Heart right ventricle (tissue), 16 donors: ENCODE measurements at places on chromosomes 7 and 10. TPM values are rescaled to one million over a fixed set of nuclear protein-coding genes. Genes with fewer than 3 reads are reported as not detected.

Gene DGKB
- polyA plus RNA-seq = under 0.01 TPM

DNA sequence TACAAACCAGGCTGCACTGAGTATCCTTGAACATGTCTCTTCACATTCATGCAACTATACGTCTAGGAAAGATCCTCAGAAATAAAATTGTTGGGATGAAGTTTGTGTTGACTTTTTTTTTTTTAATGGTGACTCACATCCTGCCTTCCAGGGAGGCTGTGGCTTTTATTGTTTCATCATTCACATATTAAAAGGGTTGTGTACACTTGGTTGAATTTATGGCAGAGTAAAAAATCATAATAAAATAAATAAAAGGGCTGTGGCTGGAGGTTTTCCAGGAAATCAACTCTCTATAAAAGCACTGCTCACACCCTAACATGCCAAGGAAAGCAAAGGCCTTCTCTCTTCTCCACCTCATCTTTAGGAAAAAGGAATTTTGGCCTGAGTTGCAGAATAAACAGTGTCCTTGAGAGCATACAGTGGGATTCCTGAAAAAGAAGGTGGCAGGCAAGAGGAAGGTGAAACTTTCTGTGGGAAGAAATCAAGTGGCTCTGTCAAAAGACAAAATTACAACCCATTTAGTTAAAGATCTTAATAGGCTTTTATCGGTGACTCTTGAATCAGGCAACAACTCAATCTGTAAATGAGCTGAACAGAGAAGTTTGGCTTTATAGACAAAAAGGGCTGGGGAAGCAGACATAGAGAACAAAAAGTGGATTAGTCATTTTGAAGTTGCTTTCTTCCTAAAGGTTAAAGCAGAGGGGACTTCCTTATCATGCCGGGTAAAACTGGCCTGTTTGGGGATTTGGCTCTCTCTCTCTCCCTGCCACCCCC lies 41.6 kb upstream of the FHIP2A start:
- no peak for DNase-seq

DNA sequence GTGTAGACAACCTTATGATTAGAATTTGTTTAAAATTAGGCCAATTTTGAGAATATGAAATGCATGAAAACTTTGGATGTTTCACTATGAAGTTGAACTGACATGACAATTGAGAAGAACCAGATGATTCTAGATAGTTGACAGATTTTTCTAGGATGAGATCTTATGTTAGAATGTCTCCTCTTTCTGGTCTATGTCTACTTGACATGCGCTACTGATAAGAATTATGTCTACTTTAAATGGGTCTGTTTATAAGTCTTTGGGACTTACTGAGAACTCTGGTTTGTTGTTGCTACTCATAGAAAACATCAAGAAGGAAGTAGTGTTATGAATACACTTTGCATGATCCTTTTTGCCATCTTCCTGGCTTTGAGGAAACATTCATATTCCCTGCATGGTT lies 228.2 kb upstream of the CCDC6 start:
- no peak for DNase-seq

Gene TMEM213
- not detected for polyA plus RNA-seq

Gene TBL2
- 6.9 TPM for polyA plus RNA-seq

Gene ATOH7
- polyA plus RNA-seq = not detected

Gene TRIM50
- polyA plus RNA-seq = 0.04 TPM

- no peak for DNase-seq
Observed at GRCh38 chr7:1710936-1711335, 40.9 kb downstream of the ELFN1 start.

DNA sequence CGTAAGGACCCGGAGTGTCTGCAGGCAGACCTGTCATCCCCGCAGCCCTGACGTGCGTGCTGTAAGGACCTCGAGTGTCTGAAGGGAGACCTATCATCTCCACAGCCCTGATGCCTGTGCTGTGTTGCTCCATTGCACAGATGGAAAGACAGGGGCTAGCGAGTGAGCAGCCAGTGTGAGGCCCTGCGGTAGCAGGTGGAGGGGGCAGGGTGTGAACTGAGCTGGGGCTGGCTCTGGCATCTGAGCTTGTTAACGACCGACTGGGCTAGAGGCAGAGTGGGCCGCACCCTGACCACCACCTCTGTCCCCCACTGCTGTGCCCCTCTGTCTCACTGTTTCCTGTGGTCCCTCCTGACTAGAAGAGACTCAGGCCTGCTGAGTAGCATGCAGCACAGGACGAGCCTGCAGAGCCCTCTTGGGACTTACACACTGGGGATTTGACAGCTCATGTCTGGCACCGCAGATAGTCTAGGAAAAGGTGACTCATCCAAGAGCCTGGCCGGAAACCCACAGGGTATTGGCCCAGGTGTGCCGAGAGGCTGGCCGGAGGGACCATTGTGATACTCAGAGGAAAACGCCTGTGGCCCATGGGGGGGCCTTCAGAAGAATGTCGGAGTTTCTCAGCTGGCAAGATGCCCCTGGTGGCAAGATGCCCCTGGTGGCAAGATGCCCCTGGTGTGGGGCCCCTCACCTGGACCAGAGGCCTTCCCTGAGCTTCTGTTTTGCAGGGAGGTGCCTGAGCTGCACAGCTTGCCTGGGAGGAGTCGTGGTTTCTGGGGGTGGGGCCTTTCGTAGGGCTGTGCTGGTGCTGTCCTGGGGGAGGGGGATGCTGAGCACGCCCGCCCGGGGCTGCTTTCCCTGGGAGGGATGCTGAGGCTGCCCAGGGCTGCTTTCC lies 34.3 kb downstream of the INPP5A start:
- no peak for DNase-seq

DNA sequence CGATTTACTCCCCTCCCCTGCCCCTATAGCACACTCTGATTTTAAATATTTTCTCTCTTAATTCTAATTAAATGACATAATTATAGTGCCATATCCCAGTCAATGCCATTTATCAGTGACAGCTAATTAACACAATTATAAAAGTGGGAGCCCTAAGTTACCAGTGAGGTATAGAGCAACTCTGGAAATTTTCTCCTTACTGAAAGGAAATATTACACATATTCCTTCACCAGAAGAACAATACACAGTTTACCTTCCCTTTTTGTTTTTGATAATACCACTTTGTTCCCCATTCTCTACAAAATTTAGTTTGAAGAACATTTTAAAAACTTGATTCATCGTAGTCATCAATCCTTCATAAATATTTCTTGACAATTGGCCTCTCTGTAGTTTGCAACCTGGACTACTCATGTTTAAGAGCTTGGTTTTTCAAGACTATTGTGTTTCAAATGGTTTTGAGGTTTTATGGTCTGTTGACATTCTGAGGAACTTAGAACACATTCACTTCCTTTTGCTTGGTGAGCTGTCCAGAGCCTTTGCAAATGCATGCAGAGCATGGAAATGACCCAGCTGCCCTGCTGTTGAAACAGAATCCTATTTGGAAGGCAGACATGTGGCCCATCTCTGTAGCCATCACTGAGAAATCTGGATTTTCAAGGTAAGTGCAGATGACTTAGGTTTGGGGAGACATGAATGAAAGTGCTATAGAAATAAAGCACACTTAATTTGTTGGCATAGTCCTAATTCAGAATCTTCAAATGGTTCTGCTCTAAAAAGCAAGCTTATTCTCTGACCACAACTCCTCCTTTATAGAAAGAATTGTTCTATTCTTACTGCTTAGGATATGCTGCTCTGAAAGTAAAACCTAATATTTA lies at the start of gene GPR141:
GPR141 (plus strand) TSS at position 521 of the 875 bp plus-strand sequence. CDS start 56,628 bp downstream, outside the sequence.
- DNase-seq = no peak

DNA sequence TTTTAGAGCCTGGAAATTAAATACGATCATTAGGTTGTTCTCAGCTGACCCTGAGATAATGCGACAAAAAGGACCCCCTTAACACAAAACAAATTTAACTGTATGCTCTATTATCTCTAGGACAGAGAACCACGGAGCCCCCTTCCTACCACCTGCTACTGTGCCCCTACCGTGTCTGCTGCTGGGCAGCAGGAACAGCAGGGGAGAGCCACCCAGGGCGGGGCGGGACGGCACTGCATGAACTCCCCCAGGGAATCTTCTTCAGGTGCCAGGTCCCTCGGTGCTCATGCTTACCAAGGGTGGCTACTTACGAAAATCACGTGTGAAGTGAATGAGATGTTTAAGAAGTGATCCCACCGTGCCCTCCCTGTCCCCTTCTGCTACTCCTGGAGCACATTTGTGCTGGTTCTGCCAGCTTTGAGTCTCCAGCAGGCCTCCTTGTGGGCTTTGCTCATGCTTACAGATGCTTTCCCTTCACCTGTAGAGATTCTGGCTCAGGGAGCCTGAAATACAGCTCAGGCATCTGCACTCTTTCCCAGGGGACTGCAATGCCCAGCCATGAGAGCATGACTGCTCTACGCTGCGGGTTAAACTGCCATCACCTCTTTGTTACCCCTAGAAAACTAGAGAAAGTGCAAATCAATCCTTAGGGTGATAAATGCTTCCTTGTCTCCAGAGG lies 59.9 kb downstream of the MRPL32 start:
- DNase-seq = no peak

GRCh38 chr7:40881405-40881926 lies 746.7 kb downstream of the SUGCT start:
- DNase-seq = no peak

Gene RHOBTB1
- polyA plus RNA-seq = 7.1 TPM

DNA sequence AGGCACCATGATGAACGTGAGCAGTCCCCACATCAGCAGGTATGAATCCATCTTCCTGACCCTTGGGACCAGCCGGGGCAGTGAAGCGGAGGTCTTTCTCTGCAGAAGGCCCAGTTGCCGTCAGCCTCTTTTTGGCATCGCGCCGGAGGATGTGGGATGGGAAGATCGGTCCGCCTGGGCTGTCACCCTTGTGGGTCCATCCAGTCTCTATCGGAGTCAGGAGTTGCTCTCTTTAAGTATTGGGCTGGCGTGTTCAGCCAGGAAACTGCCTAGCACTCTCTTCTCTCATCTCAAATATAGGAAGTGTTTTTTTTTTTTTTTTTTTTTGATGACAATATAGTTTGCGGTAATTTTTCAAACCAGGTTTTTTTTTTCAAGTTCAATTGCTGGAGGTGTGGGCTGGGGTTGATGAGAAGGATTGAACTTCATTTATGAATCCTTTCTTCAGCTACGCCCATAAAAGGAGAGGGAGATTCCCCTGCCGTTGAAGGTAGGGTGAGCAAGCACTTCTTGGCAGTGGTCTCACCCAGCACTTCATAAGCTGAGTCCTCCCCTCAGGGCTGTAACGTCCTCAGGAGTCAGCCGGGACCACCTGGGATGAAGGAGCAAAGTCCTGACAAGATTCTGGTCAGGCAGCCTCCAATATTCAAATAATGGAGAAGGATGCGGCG lies at the start of gene IL2RA:
IL2RA (minus strand) TSS at position 267 of the 671 bp plus-strand sequence; CDS start at position 51, 216 bp downstream.
- no peak for DNase-seq

DNA sequence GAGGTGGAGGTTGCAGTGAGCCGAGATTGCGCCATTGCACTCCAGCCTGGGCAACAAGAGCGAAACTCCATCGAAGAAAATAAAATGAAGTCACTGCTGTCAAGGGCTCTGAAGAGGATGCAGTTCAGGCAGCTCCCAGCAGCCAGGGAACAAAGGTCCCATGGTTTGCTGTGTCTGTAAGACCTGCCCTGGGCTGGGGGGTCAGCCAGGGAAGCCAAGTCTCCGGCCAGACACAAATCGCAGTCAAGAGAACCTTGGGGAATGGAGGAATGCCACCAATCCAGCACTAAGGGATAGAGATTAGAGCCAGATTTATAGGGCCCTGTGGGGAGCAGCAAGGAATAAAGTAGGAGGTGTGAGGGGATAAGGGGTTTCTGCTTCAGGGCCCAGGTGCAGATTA lies 28.9 kb upstream of the VSIR start:
- no peak for DNase-seq

DNA sequence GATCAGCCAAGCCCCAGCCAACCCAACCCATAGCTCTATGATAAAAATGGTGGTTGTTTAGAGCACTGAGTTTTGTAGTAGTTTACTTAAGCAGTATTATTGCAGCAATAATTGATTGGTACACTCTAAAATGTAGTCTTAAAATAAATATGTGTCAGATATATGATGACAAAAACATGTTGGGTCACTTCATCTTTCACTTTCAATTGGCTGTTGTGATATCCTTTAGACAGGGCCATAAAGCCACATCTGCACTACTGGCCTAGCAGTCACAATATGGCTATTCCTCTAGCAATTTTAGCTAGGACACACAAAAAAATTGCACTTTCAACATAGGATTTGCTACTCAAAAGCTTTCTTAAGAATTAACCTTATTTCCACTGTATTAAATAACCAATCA lies 5.9 kb upstream of the CAV1 start:
- DNase-seq = no peak

GRCh38 chr10:49679480-49679893 lies at the start of gene C10orf53:
TSS of gene C10orf53 (plus strand) at chr10:49679651. CDS start at chr10:49679698, 47 bp downstream.
- DNase-seq = peak; percentile 28

GRCh38 chr10:3135006-3135405 lies 37.6 kb downstream of the PITRM1 start:
- DNase-seq = no peak

GRCh38 chr7:151923097-151923876 lies 33.0 kb upstream of the GALNTL5 start:
- DNase-seq = no peak

GRCh38 chr10:87506956-87507355 lies 2.3 kb downstream of the MINPP1 start:
- DNase-seq = no peak

Gene PLEKHS1
- not detected for polyA plus RNA-seq

Gene PRXL2A
- polyA plus RNA-seq = 54.6 TPM

Gene RET
- 2.3 TPM for polyA plus RNA-seq

- no peak for DNase-seq
Observed at GRCh38 chr10:80187060-80187459, 18.3 kb downstream of the ANXA11 start.

DNA sequence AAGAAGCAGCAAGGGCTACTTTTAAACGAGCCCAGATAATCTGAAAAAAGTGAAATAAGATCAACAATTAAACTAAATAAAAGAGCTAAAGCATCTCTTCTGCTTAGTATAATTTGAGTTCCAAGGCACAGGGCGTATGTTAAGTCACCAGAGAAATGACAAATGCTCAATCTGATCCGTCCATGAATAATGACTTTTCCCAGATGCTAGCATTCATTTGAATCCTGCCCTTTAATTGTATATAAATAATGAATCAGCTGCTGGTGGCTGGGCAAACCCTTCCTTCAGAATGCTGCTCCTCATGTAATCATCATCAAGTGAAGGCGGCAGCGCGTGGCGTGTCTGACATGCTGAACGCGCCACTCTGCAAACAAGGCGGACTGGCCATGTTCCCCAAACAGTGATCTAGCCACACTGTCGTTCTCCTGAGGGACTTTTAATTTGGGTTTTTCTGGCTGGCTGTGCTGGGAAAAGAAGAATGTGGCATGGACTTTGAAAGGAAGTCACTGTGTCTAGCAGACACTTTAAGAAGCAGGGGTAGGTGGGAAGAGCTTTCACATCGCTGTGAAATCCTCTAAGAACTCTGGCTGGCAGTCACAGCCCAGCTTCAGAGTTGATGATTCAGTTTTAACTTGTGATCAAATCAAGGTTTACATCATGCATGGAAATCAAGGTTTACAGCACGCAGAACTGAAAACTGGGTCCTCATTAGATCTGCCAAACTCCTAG lies 70.7 kb downstream of the BEND7 start:
- no peak for DNase-seq

GRCh38 chr10:119301397-119301796 lies 94.0 kb downstream of the GRK5 start:
- no peak for DNase-seq

Gene SNX10
- polyA plus RNA-seq = 0.88 TPM

- no peak for DNase-seq
Observed at GRCh38 chr10:126334272-126334671, 54.0 kb downstream of the ADAM12 start.

- DNase-seq = no peak
Observed at GRCh38 chr7:157694376-157694665, 357.5 kb downstream of the DNAJB6 start.
